ENCODE measurements at places on chromosomes 11 and 22. TPM values are rescaled to one million over a fixed set of nuclear protein-coding genes. Genes with fewer than 3 reads are reported as not detected.

Gene MS4A7
- total RNA-seq: not detected

Gene SLC22A9
- total RNA-seq: not detected

Gene TBX1
- 0.12 TPM for total RNA-seq

Gene SULT4A1
- total RNA-seq: 2.2 TPM

Gene SLC35E4
- 8.7 TPM for total RNA-seq

Gene SOX10
- 0.03 TPM for total RNA-seq

Gene OSBP2
- 19.4 TPM for total RNA-seq

Gene FAM181B
- total RNA-seq: 0.99 TPM

Gene CD248
- 11.4 TPM for total RNA-seq

Gene DBX1
- total RNA-seq: not detected

Gene CARD18
- not detected for total RNA-seq

Gene OR5P2
- not detected for total RNA-seq

Gene OPCML
- total RNA-seq: 0.51 TPM

Gene CTSF
- 15.2 TPM for total RNA-seq

Gene NTM
- total RNA-seq: 1.1 TPM

Gene PHLDA2
- 1.1 TPM for total RNA-seq

Gene ZNF214
- total RNA-seq: 7.9 TPM

Gene MUC5B
- total RNA-seq: not detected

Gene EXPH5
- 5.6 TPM for total RNA-seq
